T1000 (cell line): ENCODE measurements at places on chromosomes 1 and 21.

DNA sequence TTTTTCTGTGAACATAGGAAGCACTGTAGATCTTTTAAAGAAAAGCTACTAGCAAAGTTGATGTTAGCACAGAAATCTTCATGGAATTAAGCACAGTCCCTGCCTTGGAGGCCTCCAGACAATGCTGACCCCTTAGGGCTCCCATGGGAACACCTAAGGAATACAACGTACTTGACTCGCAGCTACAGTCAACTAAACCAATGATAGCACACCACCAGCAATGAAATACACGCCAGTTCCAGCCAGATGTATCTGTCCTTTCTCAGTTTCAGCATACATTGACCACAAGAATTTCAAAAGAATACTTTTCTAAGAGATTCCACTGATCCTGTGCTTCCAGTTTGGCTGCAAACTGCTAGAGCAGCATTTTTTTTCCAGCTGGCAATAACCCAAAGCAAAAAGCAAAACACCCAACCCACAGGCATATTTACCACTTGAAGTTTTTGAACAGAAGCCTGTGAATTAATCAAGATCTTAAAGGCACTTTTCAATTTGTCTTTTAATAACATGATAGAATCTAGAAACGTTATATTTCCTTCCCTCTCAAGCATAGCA is 42.8 kb upstream of the KRTAP11-1 start:
- no peak for DNase-seq

GRCh38 chr1:32247452-32247851 is 430 bp downstream of the FAM167B start:
- no peak for DNase-seq

- peak; percentile 76 for DNase-seq
Observed at GRCh38 chr1:14970115-14970798, 183.3 kb upstream of the TMEM51 start.

DNA sequence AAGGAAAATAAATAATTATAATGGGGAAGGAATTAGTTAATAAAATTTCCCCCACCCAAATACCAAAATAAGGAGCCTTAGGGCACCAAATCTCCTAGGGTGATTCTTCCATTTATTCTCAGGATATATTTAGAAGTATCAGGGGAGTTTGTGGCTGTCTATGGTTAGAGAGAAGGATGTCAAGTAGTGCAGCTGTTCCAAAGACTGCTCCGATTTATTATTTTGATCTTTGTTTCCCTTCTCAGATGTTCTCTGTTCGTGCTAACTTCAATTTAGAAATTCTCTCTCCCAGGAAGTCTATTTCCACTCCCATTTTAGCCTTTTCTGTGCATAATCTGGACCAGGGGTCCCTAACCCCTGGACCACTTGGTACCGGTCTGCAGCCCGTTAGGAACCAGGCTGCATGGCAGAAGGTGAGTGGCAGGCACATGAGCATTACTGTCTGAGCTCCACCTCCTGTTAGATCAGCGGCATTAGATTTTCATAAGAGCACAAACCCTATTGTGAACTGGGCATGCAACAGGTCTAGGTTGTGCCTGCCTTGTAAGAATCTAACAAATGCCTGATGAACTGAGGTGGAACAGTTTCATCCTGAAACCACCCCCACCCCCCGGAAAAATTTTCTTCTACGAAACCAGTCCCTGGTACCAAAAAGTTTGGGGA is 9.3 kb upstream of the MAST2 start:
- no peak for DNase-seq

DNA sequence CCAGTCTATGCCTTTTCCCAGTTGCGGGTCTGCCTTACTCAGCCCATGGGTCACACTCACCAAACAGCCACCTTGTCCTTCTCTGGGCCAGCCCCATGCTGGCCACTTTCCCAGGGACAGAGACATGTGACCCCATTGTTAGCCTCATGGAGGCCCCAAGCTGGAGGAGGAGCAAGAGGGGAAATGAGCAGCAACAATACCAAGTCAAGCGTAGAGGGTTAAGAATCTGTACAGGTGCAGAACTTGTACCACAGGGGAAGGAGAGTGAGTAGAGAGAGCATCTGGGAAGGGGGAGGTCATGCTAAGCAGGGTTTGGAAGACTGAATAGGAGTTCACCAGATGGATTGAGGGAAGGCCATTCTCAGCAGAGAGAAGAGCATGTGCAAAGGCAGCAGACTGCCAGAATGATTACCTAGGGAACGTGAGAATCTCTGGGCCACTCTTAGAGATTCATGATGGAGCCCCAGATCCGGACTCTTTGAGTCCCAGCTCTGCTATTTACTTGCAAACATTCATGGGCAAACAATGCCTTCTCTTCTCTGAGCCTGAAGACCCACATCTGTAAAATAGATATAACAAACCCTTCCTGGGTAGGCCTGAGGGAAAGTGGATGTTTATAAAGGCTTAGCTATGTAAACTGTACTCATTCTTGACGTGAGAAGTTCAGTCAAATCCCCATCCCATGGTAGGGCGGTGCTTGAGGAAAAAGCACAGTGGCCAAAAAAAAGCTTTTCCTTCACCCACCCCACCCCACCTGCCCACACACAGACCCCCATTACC is 2.8 kb upstream of the SLC2A1 start:
- no peak for DNase-seq

DNA sequence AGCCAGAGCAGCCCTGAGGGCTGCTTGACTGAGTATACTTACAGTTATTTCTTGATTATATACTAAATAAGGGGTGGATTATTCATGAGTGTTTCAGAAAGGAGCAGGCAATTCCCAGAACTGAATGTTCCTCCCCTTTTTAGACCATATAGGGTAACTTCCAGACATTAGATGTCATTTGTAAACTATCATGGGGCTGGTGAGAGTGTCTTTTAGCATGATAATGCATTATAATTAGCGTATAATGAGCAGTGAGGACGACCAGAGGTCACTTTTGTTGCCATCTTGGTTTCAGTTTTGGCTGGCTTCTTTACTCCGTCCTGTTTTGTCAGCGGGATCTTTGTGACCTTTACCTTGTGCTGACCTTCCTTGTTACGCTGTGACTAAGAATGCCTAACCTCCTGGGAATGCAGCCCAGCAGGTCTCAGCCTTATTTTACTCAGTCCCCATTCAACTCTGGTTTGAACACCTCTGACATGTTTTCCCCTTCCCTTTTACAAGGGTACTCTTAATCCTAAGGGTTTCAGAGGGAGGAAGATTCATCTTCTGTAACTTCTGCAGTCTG is 16.2 kb downstream of the KCTD3 start:
- no peak for DNase-seq

DNA sequence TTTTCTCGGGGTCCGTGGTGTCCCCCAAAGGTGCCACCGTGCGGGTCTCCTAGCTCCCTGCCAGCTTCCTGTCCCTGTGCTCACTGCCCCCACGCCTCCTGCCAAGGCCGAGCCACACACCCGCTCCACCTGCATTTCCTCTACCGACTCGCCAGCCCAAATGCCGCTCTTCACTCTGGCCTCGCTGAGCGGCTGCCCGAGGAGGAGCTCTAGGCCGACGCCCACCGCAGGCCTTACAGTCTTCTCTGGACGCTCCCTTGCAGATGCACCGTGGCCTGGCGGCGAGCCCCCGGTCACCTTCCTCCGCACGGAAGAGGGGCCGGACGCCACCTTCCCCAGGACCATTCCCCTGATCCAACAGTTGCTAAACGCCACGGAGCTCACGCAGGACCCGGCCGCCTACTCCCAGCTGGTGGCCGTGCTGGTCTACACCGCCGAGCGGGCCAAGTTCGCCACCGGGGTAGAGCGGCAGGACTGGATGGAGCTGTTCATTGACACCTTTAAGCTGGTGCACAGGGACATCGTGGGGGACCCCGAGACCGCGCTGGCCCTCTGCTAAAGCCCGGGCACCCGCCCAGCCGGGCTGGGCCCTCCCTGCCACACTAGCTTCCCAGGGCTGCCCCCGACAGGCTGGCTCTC is 26.3 kb downstream of the FTCD start:
- DNase-seq = no peak

- no peak for DNase-seq
Observed at GRCh38 chr1:58908561-58909560, 125.0 kb upstream of the JUN start.

DNA sequence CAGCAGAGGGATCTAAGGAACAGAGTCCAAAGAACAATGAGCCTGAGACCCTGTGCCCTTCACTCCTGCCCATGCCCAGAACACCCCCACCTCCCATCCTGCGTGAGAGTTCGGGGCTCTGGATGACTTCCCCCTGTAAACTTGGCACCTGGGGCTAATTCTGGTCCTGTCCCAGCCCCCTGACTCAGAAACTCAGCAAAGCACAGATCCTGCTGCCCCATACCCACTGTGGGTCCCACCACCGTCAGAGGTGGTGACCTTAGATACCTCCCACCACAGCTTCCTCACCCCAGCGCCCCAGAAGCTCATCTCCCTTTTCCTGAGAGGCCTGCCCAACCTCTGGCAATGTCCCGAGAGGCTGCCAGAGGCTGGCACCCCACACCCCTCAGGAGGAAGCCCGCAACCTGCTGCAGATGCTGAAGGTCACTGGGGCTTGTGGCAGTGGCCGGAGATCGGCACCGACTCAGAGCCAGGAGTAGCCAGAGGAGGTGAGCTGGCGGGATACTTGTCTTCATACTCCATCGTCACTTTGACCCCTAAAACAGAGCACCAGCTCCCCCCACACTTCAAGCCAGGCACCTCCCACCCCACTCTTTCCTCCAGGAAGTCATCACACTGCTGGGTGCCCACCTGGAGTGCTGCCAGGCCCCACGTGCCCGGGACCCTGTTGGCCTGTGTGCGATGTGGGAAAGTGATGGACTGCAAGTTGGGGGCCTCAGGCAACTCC is 111.6 kb upstream of the IFFO2 start:
- DNase-seq = no peak

GRCh38 chr1:3014050-3014440 is 7.2 kb upstream of the ACTRT2 start:
- DNase-seq = no peak

GRCh38 chr1:241422470-241422869 is 65.5 kb upstream of the RGS7 start:
- DNase-seq = no peak

DNA sequence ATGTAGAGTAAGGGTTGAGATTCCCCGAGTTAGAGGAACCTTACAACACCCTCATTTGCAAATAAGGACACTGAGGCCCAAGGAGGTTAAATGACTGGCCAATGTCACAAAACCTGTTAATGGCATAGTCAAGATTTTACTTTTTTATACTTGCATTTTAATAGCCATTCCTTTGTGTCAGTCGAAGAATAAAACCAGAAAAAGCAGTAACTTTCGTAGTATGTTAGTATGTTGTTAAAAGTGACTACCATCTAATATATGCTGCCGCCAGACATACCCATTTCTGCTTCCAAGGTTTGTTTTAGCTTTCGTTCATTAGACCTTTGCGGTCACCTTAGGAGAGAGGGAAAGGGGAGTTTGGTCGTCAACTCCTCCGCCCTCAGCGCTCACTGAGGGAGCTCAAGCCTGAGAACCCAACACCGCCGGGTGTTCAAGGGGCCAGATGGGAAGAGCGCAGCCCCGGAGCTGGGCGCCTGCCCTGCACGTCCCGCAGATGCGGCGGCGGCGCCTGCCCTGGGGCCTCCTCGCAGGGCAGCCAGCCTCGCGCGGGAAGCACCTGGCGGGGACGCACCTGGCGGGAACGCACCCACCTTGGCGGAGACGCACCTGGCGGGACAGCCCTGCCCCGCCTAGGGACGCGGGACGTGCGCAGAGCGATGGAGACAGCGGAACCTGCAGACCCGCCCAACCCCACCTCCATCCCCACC is 466 bp downstream of the VPS26C start:
- DNase-seq = no peak

DNA sequence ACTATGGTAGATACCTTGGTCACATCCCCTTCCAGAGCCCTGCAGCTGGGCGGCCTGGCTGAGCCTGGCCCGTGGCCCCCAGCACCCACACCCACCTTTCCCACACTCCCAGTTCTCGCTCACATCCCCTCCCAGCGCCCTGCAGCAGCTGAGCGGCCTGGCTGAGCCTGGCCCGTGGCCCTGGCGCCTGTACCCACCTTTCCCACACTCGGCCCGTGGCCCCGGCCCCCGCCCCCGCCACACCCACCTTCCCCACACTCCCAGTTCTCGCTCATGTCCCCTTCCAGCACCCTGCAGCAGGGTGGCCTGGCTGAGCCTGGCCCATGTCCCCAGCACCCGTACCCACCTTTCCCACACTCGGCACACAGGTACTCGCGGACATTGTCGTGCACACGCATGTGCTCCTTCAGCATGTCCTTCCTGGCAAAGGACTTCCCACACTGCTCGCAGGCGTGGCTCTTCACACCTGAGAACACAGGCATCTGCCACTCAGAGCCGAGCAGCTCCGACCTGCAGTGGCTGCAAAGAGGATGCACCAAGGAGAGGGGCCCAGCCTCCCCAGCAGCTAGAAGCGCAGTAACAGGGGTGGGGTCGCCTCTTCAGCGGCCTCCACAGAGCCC is 52.5 kb upstream of the RIPK4 start:
- DNase-seq = no peak

DNA sequence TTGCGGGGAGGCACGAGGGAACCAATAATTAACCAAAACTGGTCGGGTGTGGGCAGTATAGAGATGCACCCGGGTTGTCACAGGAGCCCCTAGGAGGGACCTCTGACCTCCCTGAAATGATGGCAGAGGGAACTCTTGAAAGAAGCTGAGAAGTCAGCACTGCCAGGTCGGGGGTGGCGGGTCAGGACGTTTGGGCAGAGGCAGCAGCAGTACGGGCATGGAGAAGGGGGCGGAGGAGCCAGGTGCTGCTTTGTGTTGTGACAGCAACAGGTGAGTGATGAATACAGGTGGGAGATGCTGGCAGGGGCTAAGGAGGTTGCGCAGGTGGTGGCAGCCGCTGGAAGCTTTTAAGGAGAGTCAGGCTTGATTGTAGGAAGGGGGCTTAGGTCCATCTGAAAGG is 11.7 kb downstream of the TNFRSF1B start:
- DNase-seq = no peak

DNA sequence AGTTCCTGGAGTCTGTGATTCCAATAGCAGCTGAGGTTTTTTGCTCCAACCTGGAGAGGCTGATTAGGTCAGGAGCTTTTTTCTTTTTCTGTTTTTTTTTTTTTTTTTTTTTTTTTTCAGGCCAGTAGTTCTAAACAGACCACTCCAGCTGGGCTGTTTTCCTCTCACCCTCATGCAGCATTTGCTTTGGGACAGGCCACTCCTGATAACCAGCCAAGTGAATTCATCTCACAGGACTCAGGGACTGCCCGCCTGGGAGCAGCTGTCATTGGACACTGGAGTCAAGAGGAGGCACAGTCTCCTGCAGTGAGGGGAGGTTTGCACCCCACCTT is 22.9 kb downstream of the PLXNA2 start:
- DNase-seq = no peak

GRCh38 chr1:228471762-228472398 is 15.3 kb upstream of the RNF187 start:
- DNase-seq = no peak

DNA sequence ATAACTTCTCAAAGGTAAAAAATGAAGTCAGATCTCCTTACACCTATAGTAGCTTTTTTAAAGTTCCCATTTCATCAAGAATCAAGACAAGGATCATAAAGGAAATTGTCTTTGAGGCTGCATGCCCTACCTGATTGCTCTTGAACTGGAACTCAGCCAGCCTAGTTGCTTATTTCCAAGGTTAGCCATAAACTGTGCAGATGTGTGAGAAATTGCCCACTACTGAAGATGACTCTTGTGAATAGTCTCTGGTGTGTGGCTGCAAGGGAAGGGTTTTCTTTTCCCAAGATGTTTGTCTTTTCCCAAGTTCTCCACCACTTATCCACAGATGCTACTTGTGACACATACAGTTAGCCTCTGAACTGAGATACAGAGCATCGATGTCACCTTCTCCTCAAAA is 81.7 kb upstream of the DUSP10 start:
- DNase-seq = no peak

- DNase-seq = no peak
Observed at GRCh38 chr21:42521384-42521783, 7.7 kb downstream of the SLC37A1 start.

- DNase-seq = no peak
Observed at GRCh38 chr1:11328444-11328843, 55.4 kb downstream of the UBIAD1 start.
